Activated CD4-positive, alpha-beta T cell treated with anti-CD3 and anti-CD28 coated beads for 36 hours (primary cell): ENCODE measurements at places on chromosomes 5 and 9.

- no peak for DNase-seq
Measured at GRCh38 chr5:120258123-120258522, 206.0 kb upstream of the PRR16 start.

- no peak for DNase-seq
Measured at GRCh38 chr5:1484730-1485578, 38.8 kb downstream of the LPCAT1 start.

- no peak for DNase-seq
Measured at GRCh38 chr9:115590011-115590410, 472.1 kb upstream of the TNC start.

- no peak for DNase-seq
Measured at GRCh38 chr5:2891781-2892180, 140.3 kb upstream of the IRX2 start.

DNA sequence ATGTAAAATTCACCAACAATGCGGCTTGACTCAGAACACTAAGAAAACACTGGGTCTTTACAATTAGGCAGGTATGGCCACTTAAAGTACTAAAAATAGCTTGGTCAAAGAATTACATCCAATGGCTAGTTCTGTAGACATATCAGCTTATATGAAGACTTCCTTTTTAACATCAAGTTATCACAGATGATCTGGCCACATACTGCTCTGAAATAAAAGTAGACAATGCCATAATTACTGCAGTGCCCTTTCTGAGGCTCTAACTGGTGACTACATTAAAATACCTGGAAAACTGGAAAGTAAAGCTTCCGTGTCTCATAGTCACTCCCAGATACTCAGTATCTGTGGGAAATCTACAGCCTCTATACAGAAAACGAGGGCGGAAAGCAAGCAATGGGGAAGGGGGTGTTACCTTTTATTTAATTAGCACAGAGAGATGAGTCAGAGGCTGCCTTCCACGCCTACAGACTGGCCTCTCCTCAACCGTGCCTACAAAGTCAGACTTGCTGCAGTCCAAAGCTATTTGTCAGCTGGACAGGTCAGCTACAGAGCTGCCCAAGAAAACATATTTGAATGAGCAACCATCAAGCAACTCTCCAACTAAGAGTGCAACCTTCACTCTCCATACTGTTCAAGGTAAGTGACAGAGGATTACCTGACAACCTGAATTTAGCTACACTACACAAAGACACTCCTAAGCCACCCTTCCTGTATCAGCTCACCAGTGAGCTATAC is 8.7 kb downstream of the SERINC5 start:
- peak; percentile 66 for DNase-seq

DNA sequence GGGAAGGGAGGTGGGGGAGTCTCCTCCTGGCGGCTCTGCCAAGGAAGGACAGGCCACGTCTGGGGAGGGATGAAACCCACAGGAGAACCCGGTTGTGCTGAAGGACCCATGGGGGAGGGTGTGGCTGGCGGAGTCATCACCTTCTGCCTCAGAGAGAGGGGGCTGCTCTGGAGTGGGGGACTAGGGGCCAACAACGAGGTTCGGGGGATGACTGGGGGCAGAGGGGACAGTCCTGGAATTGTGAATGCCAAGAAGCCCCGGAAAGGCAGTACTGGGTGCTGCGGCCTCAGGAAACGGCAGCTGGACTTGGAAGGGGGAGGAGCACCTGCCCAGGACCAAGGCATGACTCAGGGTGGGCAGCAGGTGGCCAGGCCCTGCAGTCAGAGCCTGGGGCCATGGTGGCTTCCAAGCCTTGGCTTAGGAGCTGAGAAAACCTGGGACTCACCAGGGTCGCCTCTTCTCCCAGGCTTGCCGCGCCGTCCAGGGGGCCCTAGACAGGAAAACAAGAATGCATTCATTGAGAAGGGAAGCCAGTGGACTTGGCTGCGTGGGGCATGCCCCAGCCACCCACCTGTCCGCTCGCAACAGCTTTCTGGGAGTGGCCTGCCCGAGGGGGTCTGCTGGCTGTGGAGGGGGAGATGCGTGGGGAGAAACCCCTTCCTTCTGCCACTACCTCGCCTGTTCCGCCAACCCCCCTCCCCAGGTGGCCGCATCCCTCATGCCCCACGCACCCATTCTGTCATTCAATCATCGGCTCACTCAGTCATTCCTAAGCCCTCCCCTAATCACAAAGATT is 74.0 kb upstream of the PHYKPL start:
- DNase-seq, result no peak

DNA sequence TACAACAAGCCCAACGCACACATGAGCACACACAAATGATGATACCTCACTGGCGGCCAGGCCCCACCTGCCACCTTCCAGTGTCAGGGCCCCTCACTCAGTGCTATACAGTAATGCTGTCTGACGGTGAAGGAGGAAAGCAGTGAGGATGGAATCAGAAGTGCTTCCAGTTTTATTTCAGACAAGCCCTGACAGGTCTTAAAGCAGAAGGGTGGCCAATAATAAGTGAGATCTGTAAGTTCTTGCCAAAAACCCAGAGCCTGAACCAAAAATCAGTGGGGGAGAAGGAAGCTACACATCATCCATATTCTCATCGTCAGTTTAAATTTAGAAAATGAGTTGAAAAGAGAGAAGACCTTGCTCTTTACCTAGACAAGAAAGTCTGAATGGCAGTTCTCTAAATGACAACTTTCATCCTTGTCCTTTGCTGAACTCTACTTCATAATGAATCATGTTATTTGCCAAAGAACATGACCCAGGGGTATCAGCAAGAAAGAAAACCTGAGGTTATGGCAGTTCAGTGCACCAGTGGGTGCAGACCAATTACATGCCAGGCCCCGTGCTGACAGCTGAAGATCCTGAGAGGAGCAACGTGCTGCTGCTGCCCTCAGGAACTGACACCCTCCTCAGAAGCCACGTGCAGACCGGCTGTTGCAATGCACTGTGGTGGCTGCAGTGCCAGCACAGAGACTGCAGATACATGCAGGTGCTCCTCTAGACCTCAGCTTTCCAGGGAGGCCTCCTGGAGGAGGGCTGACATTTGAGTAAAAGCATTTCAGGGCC is 118.7 kb downstream of the DROSHA start:
- peak; percentile 18 for DNase-seq

GRCh38 chr5:127343866-127344265 is 53.3 kb downstream of the MEGF10 start:
- DNase-seq, result no peak

DNA sequence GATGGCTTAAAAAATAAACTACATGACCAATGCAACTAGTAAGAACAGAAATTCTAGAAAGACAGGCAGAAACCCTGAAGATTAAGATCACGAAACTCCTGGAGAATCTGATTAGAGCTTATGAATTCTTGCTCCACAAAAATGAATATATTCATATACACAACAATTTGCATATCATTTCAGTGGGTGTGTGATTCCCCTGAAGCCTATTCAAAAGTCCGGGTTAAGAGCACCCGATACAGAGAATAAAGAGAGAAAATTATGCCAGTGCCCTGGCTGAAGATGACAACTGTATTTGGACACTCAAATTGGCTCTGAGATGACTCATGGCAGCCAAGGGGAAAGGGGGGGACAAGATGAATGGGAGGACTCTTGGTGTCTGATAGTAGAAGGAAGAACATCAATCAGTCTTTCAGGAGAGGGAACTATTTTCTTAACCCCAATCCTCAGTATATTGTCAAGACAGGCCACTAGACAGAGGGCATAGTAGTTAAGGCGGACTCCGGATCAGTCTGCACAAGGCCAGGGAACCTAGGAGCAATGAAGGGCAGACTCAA is 6.0 kb downstream of the TMOD1 start:
- no peak for DNase-seq

GRCh38 chr9:126097679-126098078 is 228.9 kb upstream of the MVB12B start:
- no peak for DNase-seq

- no peak for DNase-seq
Measured at GRCh38 chr9:134040781-134041648, 15.7 kb downstream of the BRD3OS start.

GRCh38 chr5:128539038-128539429 is 989 bp upstream of the FBN2 start:
- DNase-seq, result no peak

GRCh38 chr9:38208206-38208901 is 139.3 kb upstream of the SHB start:
- no peak for DNase-seq

DNA sequence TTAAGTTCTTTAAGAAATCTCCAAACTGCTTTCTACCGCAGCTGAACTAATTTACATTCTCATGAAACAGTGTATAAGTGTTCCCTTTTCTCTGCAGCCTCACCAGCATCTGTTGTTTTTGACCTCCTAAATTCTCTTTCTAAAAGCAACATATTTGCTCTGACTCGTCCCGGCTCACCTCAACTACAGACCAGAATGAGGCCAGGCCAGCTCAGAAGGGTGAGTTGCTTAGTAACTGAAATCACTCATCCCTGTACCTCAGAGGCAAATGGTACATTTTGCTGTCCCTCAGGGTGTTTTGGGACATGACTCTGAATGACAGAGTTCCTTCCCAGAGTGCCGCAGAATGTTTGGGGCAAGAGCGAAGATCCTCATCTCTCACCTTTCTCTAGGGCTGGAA is 127.5 kb downstream of the FRMD3 start:
- no peak for DNase-seq

- DNase-seq, result no peak
Measured at GRCh38 chr9:91623004-91623403, 199.4 kb upstream of the NFIL3 start.

GRCh38 chr9:95720496-95720895 is 155.0 kb upstream of the ERCC6L2 start:
- no peak for DNase-seq

GRCh38 chr5:139877129-139877597 is 81.6 kb downstream of the PSD2 start:
- DNase-seq, result no peak

GRCh38 chr5:16855485-16855884 is 80.6 kb downstream of the MYO10 start:
- DNase-seq, result no peak

- DNase-seq, result no peak
Measured at GRCh38 chr5:177510567-177511053, 984 bp upstream of the DOK3 start.

DNA sequence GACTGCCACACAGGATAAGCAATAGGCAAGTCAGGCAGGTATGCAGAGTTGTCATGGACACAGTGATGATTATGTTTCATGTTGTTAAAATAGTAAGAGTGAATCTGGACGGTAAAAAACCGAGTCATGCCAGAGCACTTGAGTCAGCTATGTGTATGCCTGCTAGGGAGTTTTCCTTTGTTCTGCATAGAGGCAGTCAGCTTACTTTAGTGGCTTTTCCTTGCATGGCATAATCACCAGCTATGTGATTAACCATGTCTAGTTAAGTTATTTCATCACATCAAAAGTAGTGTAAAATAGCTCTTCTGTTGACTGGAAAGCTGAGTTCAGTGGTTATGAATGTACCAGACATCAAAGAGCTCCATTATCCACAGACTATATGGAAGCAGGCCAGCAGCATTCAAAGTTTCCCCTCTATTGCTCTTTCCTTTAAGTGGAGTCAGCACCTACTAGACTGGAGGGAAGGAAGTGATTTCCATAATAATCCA is 989.8 kb downstream of the TLE1 start:
- no peak for DNase-seq

DNA sequence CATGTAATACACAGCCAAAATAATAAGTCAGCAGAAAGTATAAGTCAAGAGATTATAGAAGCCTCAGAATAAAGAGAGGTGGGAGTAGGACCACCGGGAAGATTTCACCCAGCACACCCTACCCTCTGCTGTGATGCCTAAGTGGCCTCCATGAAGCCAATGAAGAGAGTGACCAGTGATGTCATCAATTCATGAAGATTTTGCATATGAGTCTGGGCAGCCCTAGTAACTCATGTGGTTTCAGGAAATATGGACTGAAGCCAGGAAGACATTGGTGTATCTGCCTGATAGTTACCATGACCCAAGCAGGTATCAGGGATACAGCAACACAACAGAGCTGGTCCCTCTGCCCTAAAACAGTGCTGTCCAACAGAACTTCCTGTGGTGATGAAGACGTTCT is 135.3 kb downstream of the ADAMTS12 start:
- no peak for DNase-seq

- DNase-seq, result no peak
Measured at GRCh38 chr5:150190503-150190979, 679 bp downstream of the SLC6A7 start.

- no peak for DNase-seq
Measured at GRCh38 chr9:19552282-19553105, 143.7 kb downstream of the ACER2 start.

DNA sequence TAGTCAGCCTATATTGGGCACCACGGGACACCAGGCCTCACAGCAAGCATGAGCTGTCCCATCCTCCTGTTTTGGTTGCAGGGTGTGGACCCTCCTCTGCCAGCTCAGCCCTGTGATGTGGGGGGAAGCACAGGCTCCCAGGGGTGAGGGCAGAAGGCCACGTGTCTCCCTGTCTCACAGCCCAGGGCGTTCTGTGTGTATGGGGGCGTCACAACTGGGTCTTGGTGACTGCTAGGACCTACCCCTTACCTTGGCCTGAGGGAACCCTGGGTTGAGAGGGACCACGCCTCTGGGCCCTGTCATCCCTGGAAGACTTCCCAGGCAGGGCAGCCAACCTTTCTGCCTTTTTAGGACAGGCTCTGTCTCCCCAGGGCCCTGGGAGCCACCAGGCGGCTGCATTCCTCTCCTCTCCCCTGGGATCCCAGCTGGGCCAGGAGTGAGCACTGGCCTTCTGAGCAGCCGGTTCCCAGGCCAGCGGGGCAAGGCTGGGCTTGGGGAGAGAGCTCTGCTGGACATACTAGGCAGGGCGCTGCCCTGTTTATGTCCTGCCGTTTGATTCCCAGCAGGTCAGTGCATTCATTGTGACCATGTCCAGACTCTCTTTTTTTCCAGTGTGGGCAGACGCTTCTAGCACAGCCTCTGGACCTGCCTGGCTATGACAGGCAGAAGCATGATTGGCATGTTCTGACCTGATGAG is 97.4 kb downstream of the DAB2IP start:
- no peak for DNase-seq

- no peak for DNase-seq
Measured at GRCh38 chr9:136840877-136841645, 1.2 kb upstream of the AJM1 start.

DNA sequence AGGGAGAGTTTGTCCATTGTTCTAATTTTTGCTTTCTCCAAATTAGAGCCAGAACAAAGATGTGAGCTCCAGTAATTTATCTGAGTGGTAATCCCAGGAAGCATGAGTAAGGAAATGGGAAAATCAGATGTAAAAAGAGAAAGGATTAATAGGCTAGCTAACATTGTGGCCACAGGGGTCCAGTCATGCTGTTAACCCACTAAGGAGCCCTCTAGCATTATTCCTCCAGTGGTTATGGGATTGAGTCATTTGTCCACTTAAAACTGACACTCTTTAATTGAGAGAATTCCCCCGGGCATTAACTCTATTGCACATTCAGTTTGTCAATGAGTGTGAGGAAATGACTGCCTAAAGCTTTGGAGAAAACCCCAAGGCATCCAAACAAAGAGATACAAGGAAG is 700.3 kb upstream of the TYRP1 start:
- DNase-seq, result no peak

- DNase-seq, result no peak
Measured at GRCh38 chr5:1220831-1221230, 4.3 kb upstream of the SLC6A18 start.

- no peak for DNase-seq
Measured at GRCh38 chr5:38780945-38781344, 64.9 kb upstream of the OSMR start.

- no peak for DNase-seq
Measured at GRCh38 chr5:125228363-125229070, 482.1 kb upstream of the ZNF608 start.

- no peak for DNase-seq
Measured at GRCh38 chr5:178194026-178194425, 6.9 kb upstream of the GMCL2 start.
